ENCODE measurements at places on chromosomes 6 and 20.

DNA sequence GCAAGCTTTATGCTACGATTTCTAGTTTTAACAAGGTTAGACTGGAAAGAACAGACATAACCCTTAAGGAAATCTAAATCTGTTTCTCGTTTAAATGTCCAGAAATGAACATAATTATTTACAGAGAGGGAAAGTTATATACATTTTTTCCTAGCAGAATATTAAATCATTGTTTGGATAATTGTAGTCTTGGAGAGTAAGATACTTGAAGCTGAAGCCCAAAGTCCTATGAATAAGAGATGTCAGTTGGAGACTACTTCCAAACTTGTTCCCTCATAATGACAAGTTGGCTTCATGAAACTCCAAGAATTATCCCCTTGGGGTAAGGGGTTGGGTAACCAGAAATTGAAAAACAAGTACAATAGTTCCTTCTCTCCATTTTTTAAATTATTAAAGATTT lies 911.1 kb upstream of the MAN1A1 start:
- no peak for DNase-seq

GRCh38 chr6:55895972-55896730 lies 20.8 kb upstream of the BMP5 start:
- no peak for DNase-seq

GRCh38 chr20:54611708-54612412 lies 136.5 kb downstream of the DOK5 start:
- DNase-seq: no peak

DNA sequence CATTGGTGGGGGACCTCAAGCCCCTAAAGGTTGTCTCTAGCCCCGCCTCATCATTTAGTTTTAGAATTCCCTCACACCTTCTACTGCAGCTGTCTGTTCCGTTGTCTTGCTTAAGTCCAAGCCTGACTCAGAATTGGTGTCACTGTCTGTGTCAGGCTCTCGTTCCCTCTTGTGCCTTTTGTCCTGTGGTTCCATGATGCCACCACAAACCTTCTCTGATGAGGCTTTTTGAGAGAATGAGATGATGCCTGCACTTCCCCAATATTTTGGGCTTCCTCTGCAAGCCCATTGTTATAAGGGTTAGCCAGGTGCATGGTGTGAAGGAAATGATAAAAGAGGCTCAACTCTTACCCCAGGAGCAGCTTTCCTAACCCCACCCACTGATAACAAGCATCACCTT lies 8.1 kb upstream of the AKIRIN2 start:
- no peak for DNase-seq

GRCh38 chr6:53273370-53273769 lies 75.4 kb downstream of the ELOVL5 start:
- no peak for DNase-seq

- no peak for DNase-seq
Observed at GRCh38 chr6:31042806-31043205, 32.5 kb downstream of the MUC22 start.

DNA sequence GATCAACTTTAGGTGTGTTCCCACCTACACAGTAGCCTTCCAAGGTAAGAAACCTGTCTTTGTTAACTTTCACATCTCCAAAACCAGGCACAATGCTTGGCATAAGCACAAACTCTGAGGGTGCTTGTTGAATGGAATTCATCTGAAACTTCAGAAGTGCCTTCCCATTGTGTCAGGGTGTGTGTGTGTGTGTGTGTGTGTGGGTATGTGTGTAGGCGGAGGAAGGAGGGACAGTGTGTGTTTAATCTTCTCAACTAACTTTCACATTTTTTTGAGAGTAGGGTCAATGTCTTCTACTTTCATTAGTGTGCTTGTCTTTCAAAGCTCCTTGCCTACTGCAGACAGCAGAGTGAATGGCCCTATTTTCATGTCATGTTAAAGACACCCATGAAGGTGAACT lies 45.6 kb downstream of the PDE7B start:
- DNase-seq: no peak

DNA sequence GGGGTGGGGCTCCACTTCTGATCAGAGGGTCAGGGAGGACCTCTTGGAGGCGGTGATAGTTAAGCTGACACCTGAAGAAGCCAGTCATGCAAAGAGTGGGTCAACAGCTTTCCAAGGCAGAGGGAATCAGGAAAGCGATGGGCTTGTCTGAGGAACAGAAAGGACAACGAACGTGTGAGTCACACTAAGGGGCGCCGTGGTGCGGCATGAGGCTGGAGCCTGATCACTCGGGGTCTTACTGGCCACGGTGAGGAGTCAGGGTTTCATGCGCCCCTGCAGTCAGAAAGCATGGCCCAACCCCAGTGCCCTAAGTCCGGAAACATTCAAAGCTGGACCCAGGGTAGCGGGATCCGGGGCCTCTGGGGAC lies 50.6 kb upstream of the SLC32A1 start:
- DNase-seq: no peak

DNA sequence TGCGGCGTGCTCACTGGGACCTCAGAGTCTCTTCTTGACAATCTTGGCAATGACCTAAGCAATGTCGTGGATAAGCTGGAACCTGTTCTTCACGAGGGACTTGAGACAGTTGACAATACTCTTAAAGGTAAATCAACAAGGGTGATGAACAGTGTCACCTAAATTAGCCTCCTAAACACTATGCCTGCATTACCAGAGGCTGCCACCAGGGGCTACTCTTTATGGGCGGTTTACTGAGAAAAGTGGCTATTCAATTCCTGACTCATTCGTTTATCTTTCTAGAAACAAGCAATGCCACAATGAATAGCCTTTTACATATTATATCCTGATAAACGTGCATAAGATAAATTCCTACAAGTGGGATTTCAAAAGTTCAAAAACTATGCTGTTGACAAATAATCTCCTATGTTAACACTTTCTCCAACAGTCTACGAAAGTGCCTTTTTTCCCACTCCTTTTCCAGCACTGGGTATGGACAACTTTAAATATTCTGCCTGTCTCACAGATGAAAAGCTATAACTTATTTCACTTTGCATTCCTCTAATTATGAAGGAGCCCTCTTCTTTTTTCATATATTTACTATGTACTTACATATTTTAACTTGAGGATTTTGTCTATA lies 1.3 kb downstream of the BPIFA2 start:
- no peak for DNase-seq

DNA sequence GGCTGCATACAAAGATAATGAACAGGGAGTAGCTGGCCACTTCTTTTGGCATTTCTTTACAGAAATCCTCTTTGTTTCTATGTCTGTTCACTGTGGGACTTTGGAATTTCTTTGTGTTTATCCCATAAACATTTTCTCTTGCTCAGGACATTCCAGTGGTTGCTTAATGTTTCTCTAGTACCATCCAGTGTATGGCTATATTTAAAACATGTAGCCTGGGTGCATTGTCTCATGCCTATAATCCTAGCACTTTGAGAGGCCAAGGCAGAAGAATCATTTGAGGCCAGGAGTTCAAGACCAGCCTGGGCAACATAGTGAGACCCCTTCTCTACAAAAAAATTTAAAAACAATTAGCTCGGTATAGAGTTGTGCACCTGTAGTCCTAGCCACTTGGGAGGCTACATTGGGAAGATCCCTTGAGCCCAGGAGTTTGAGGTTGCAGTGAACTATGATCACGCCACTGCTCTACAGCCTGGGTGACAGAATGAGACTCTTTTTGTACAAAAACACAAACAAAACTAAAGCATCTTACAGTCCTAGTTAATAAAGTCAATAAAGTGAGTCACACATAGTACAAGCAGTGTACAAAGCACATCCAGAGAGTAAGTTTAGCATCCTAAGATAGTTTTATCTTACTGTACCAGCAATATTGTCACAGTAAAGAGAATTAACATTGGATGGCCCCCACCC lies 63.3 kb downstream of the ZFAND3 start:
- DNase-seq: no peak

- DNase-seq: no peak
Observed at GRCh38 chr6:47041741-47042140, 391 bp downstream of the ADGRF1 start.

- DNase-seq: no peak
Observed at GRCh38 chr6:117266257-117267053, 1.1 kb downstream of the VGLL2 start.

DNA sequence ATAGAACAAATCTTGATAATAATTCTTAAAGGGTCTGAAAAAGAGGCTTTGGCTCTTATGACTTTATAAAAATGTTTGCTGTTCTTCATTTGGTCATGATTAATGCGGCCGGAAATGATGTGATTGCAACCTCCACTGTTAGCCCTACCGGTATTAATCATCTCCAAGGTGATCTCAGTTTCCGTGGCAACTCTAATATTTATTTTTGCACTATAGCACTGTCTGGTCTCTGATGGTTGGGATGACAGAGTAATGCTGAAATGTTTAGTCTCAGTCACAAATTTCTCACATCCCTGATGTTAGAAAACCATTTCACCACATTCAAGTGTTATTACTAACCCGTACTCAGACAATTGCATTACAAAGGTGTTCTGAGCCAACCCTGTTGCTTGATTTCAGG lies 87.4 kb downstream of the TMEM200A start:
- DNase-seq: no peak

DNA sequence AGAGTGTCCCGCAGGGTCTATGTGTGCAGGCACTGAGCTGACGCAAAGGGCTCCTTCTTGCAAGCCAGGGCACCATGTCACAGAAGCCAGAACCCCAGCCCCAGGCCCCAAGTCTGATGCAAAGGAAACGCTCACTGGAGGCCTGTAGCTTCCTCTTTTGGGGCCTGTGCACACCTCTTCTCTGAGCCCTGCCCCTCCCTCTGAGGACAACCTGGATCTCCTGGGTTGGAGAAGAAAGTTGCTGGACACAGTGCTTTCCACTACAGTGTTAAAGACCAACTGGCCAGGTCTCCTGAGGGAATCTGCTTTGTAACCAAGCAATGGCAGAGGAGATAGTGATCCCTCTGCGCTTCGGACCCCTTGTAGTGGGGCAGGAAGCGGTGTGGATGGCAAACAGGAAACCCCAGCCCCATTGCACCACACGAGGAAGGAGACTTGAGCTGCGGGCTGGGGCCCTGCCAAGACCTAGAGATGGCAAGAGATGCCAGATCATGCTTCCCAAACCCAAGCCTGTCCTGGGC lies 90.0 kb downstream of the PRND start:
- DNase-seq: no peak

GRCh38 chr6:148867862-148868261 lies 121.0 kb downstream of the UST start:
- no peak for DNase-seq

DNA sequence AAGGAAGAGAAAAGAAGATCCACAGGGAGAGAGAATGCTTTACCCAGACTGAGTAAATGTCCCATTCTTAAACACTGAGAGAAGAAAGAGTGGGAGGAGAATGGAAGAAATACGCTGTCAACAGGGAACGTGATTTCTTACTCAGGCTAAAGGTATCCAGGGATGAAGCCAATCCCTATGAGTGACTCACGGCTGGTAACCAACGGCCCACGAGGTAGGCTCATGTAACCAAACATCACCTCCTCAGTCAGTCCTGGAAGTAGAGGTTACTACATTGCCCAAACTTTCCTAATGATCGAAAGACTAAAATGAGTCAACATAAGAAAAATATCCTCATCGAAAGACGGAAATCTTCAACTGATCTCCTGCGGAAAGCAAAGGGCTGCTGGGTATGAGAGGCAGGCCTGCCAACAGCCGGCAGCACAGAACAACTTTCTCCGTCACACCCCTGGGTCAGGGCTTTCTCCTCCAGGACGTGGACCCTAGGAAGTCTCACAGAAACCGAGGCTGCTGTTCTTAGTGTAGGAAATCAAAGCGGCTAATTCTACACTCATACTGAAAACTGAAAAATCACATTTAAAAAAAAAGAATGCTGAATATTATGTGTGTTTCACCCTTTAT lies 292.6 kb downstream of the GMDS start:
- no peak for DNase-seq

DNA sequence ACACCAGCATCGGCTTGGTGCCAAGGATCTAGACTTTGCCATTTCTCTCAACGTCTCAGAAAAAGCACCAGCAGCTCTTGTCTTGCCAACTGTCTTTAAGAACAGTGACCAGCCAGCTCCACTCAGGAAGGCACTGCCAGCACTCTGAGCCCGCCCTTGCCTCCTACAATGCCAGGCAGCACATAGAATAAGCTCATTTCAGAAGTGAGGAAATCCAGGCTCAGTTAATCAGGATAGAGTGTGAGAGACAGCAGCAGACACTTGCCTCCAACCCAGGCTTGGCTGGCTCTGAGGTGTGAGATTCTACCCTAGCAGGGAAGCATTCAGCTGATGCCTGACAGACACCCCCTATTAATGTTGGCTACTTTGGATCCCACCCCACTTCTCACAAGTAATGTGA lies 4.3 kb upstream of the SYNDIG1 start:
- DNase-seq: no peak

DNA sequence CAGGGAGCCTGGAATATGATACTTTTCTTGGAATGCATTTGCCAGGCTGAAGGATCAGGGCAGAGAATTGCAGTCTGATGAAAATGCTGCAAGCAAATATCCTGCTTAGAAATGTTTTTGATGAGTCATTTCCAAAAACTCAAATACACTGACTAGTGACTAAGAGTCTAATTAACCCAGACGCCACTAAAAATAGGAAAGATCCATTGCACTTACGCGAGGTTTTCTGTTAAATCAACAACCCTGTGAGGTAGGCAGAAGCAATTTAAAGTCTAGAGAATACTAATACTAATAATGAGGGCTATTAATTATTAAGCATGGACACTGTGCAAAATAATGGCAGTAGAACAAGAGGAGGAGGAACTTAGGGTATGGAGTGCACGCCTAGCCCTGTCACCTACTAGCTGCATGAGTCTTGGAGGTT lies 130.1 kb upstream of the DOK5 start:
- no peak for DNase-seq

Measured in NCI-H524 treated with DMSO at 0.1 percent for 48 hours (cell line).